Activated CD8-positive, alpha-beta memory T cell treated with anti-CD3 and anti-CD28 coated beads for 1 hour (primary cell): ENCODE measurements at places on chromosomes 3 and 15.
A peak's percentile ranks its signal among the peaks of the same experiment; 100 is the strongest.

DNA sequence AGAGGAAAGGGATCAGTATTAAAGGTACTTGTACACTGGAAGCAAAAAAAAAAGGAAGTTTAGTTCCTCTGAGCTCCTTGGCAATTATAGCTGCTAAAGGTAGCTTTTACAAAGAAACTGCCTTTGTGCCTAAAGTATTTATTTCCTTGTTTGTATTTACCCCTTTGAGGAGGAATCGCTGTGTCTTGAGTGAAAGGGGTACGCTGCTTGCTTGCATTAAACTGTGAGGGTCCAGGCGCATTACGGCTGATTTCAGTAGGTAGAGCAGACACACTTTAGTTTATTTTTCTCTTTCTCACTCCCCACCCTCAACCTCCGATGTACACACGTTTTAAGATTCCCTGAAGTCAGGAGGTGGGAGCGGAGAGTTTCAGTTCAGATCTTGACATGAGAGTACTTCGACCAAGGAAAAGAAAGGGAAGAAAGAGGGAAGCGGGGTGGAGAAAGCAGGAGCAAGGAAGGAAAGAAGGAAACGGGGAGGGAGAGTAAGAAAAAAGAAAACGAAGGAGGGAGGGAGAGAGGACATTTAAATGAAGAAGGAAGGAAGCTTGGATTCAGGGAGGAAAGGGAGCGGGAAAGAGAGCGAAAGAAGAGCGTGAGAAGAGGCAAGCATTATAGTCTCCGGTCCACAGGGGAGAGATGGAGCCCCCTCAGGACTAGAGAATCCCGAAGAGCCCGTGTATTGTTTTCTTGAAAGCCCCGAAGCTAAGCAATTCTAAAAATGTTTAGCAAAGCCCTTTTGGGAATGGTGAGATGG is 1.2 kb upstream of the MME start:
- no peak for DNase-seq

DNA sequence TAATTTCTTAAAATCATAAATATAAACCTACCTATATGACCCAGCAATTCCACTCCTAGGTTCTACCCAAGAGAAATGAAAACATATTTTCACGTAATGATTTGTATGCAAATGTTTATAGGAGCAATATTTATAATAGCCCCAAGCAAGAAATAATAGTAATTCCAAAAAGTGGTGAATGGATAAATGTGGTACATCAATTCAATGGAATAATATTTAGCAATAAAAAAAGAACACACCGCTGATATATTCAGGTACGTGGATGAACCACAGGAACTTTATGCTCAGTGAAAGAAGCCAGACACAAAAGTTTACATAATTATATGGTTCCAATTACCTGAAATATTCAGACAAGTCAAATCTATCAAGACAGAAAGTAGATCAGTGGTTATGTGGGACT is 49.9 kb downstream of the ACAD9 start:
- DNase-seq, result no peak

GRCh38 chr15:70633103-70633831 is 130.1 kb downstream of the UACA start:
- DNase-seq, result no peak

GRCh38 chr3:37675833-37676596 is 185.7 kb upstream of the CTDSPL start:
- no peak for DNase-seq

DNA sequence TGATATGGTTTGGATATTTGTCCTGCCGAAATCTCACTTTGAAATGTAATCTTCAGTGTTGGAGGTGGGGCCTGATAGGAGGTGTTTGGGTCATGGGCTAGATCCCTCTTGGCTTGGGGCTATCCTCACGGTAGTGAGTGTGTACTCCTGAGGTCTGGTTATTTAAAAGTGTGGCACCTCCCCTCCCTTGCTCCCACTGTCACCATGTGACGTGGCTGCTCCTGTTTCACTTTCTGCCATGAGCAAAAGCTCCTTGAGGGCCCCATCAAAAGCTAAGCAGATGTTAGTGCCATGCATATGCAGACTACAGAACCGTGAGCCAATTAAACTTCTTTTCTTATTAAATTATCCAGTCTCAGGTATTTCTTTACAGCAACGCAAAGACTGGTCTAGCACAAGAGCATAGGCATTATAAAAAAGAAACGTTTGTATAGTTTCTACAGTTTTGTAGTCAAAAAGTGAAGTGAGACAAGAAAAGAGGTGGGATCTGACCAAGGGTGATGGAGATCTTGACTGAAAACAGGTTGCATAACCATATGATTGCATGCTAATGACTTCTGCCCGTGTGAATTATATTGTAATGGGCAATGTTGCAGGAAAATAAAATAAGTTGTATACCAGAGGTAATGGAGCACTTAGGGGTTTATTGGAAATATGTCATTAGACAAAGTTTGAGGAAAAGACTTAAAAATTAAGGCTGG is 28.5 kb upstream of the CLASP2 start:
- DNase-seq, result no peak

GRCh38 chr3:118974356-118975097 is 60.1 kb downstream of the IGSF11 start:
- no peak for DNase-seq

- DNase-seq, result peak; percentile 15
Observed at GRCh38 chr15:64333986-64334929, 21.7 kb downstream of the CSNK1G1 start.

GRCh38 chr3:9347081-9347480 is 15.8 kb upstream of the THUMPD3 start:
- DNase-seq, result no peak

GRCh38 chr15:68709876-68710275 is 110.8 kb downstream of the ANP32A start:
- no peak for DNase-seq

DNA sequence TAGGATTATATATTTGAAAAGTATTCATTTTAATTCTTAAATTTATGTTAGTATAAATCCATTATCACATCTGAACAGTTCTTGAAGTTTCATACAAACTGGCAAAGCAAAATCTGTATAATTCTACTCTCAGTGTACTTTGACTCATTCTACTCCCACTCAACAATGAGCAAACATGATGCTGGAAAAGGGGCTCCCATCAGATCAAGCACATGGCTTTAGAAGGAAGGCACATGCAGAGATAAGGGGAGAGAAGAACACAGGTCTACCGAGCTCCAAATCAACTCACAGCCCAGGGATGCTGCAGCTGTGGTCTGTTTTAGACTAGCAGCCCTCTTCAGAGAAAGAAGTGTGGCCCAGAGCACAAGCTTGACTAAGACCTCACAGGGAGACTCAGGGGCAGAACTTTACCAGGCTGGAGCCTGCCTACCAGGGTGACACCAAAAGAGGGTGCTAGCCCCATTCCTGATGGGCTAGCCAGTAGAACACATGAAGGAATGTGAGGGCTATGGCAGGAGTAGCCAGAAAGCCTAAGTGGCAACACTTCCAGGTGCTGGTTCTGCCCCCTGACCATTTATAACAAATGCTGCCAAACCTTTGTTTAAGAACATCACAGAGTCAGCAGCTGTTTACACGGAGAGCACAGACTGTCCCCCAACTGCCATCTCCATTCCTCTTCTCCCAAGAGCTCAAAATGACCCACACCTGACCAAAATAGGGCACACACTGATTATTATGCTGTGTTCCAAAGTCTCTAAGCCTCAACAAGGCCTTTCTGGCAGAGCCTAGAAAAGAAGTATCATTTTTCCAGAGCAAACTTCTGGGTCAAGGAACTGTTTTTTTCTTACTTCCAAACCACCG is 19.5 kb downstream of the SEC22C start:
- DNase-seq, result no peak

DNA sequence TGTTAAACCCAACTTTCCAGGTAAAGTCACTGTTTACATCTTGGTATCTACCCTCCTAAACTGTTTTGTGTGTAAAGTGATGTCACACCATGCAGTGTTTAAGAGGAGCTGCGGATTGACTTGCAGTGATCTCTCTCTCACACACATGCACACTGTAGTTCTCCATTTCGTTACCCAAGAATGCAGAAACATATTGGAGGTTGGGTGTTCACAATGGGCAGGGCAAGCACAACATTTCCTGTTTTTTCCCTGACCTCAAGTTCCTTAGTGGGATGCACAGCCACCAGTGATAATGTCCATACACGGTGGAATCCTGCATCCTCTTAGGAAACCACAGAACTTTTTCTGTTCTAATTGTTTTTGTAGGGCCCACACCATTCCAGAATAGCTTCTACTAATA is 85.3 kb upstream of the CFAP20DC start:
- DNase-seq, result no peak

DNA sequence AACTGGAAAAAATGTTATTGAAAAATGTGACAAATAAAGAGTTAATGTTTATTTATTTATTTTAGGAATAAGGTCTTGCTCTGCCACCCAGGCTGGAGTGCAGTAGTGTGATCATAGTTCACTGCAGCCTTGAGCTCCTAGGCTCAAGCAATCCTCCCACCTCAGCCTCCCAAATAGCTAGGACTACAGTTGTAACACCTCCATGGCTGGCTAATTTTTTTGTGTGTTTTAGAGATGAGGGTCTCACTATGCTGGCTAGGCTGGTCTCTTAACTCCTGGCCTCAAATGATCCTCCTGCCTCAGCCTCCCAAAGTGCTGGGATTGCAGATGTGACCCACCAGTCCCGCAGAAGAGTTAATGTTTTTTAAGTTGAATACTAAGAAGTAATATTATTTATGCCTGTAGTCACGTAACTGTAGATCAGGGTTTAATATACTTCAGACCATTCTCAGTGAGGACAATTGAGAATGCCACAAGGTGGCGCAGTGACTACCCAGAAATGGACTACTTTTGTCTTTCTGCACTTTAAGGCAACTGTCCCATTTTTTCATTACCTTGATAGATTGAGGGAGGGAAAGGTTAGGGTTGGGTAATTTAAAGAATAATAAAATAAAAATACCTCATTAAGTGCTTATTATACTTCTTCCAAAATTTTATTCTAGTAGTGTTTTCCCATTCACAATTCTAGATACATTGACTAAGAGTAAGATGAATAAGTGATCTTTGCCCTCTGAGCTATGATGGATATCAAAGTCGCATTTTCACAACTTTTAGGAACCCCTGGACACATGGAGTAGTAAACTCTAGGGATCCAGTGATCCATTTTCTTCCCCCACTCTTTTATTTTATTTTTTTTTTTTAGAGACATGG is 6.0 kb downstream of the MUC13 start:
- no peak for DNase-seq
